ENCODE measurements at places on chromosomes 5 and 9.

- no peak for DNase-seq
Measured at GRCh38 chr5:149728303-149728702, 1.8 kb upstream of the PPARGC1B start.

GRCh38 chr5:82509762-82510161 is 231.6 kb upstream of the RPS23 start:
- no peak for DNase-seq

DNA sequence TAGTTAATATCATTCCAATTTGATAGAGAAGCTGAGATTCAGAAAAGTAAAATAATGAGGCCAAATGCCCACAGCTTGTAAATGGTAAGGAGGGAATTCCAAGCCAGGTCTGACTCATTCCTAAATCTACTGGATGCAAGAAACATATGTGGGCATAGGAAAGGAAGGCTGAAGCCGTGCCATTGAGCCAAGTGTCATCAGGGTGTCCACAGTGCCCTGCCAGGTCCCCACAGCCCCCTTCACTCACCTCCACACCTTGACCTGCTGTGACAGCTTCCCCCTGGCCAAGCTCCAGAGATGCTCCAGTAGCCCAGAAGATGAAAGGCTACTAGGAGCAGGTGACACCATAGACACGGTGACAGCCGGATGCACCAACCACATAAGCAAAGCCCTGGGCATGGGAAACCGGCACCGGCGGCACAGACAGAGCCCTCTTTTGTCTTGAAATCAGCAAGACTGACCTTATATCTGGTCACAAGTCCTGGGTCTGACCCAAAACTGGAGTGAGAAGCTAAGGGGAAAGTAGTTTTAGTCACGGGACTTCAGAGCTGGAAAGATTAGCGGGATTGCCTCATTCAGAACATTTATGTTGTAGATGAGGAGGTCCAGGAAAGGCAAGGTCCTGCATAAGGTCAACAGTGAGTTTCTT is 20.1 kb upstream of the FAT2 start:
- no peak for DNase-seq

DNA sequence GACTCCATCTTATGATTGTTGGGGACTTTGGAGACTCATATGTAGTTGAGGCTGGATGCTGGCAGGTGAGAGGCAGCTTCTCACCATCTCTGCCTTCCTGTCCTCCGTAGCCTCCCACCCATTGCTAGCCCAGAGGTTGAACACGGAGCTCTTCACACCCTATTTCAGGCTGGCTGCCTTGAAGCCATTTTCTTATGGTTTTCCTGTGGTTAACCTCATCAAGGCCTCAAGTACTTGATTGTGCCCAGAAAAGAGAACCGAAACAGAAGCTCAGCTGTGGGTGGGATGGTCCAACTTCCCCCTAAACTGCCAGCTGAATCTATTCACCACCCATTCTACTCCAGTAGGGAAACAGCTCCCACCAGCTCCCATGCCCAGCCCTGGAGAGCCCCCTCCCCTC is 102.9 kb downstream of the LIFR start:
- DNase-seq: no peak

- no peak for DNase-seq
Measured at GRCh38 chr5:60961685-60962084, 16.7 kb downstream of the NDUFAF2 start.

DNA sequence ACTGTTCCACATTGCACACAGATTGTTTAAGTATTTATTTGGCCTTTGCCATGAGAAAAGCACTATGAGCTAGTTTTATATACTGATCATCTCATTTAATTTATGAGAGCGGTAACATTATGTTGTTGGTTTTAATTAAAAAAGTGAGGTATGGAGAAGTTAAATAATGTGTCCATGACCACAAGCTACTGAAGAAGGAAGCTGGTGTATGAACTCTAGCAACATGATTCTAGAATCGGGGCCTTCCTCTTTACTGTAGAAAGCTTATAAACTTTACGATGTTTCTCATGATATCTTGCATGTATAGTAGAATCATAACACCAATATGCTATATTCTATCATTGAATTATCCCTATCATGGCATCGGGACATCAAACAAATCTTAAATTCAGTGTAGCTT is 52.9 kb upstream of the CDH18 start:
- no peak for DNase-seq

DNA sequence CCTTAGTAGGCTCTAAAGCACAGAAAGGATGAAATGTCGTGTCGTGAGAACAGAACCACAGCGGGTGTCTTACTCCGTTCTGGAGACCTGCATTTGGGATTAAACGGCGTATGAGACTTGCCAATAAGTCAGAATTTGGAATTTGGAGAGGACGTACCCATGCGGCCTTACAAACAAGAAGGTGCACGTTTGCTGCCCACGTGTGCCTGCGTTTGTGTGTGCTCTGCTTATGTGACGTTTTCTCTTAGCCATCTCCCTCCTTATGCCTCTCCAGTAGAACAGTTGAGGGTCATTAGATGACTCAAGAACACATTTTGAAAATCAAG is 171.6 kb upstream of the OTULINL start:
- no peak for DNase-seq

DNA sequence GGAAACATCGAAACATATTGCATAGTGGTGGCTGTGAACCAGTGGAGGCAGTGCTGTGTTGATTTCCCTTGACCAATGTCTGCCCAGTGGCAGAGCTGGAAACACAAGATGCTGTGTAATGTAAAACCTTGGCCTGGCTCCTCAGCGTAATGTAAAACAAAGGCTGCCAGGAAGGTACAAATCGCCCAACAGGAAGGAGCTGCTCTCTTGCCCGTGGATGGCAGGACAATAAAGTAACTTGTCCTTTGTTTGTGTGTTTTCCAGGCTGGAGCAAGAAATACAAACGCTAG is 143.4 kb downstream of the PALM2AKAP2 start:
- no peak for DNase-seq

GRCh38 chr5:156147944-156148285 is 179.0 kb upstream of the SGCD start:
- no peak for DNase-seq

- peak; percentile 63 for DNase-seq
Measured at GRCh38 chr9:113614843-113615648, 151.5 kb downstream of the RGS3 start.

DNA sequence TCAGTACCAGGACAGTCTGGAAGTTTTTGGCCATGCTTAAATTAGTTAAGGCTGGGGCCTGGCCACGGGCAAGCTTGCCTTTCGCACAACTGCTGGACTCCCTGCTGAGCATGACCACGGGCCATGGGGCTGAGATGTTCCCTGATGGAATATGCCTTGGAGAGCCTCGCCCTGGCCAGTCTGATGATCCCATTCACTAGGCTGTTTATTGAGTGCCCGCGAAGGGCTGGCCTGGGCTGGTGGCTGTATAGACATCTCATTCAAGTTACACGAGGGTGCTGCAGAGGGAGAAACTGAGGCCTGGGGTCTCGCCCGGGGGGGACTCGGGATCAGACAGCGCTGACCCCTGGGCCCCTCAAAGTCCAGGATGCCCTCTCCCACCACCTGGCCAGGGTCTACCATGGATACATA is 7.8 kb upstream of the RXRA start:
- no peak for DNase-seq

Data from brain pericyte (primary cell).